ENCODE measurements at places on chromosomes 5 and 9. TPM values are rescaled to one million over a fixed set of nuclear protein-coding genes. Genes with fewer than 3 reads are reported as not detected.

- DNase-seq: no peak
Observed at GRCh38 chr5:132677191-132677590, 3.4 kb downstream of the IL4 start.

GRCh38 chr9:129284607-129285291 is 106.7 kb upstream of the IER5L start:
- no peak for DNase-seq

- DNase-seq: no peak
Observed at GRCh38 chr5:17619354-17619753, 9.2 kb downstream of the TAF11L12 start.

DNA sequence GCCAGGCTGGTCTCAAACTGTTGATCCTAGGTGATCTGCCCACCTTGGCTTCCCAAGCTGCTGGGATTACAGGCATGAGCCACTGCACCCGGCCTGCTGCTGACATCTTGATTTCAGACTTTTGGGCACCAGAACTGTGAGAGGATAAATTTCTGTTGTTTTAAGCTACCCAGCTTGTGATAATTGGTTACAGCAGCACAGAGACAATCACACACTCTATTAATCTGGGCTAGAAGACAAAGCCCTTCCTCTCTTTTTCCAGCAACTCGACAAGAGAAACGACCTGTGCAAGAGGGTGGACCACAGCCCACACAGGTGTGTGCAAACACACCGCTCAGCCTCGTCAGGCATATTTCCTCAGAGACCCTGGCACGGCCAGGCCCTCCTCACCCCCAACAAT is 4.5 kb downstream of the ANKRD55 start:
- no peak for DNase-seq

DNA sequence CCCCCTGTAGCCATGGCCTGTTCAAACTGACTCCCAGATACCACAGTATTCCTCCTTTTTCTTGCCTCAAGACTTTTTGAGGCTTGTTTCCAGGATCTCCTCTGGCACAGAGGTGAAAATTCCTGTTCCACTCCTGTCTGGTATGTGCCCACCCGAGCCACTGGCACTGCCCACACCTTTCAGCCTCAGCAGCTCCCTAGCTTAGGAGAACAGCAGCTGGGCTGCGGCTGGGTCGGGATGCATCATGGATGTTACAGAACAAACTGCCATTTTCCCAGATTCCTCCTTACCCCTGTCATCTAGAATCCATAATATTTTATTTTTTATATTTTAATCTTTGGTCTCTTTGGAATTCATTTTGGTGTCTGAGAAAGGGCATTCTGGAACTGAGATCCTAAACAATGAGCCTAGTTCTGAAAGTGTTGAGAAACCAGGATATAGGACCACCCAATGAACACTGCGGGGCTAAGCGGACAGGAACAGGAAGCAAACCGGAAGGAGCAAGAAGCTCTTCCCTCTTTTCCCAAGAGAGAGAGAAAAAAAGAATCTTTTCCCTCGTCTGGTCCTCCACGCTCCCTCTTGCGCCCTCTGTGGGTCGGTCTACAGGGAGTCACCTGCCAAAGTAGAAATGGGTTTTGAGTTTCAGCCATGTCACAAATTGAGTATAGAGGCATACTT is 12.5 kb downstream of the OR2S2 start:
- DNase-seq: peak; percentile 55

DNA sequence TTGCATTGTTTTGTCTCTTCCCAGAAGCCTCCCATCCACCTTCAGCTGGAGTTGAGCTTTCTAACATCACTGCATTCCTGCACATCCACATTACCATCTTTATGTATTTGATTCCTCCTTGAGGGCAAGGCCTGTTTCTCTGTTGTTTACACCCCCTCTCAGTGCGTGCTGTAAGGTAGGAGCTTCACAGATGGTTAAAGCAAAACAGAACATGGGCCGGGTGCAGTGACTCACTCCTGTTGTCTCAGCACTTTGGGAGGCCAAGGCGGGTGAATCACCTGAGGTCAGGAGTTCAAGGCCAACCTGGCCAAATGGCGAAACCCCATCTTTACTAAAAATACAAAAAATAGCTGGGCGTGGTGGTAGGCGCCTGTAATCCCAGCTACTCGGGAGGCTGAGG is 110.9 kb downstream of the KCNIP1 start:
- no peak for DNase-seq

DNA sequence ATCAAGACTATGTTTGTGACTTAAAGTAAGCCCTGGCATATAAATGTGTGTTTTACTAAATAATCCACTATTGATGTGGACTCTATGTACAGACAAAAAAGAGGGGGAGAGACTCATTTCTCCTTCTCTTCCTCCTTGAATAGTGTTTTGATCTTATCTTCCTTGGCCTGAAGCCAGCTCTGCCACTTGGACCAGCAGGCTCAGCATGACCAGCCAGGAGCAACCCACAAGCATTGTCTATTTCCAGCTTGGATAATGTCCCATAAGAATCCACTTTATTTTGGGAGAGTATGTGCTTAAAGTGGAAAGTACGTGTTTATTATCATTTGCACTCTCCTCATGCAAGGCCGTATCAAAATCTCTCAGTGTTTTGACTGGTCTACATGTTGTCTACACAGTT is 23.8 kb upstream of the SLC46A2 start:
- no peak for DNase-seq

DNA sequence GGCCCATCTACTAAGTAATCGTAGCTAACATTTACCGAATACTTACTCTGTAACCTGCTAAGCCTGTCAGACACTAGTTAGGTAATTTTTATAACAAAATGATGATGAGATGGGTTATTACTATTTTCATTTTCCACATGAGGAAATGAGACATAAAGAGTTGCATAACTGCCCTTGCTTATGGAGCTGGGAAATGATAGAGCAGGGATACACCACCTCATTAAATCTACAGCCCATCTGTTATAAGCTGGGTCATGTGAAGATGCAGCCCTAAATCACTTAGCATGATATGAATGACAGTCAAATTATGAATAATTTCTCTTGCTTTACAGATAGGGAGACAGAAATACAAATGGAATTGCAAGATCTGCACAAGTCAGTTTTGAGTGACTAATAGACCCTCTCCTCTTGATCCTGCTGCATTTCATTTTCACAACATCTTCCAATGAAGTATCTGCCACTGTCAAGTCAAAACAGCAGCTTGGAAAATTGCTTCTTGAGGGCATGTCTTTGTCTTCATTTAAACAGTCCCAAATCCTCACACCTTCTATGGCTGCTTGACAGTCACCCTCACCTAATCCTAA is 364.7 kb downstream of the PRELID2 start:
- no peak for DNase-seq

GRCh38 chr5:75862872-75863271 is 145.6 kb upstream of the POC5 start:
- DNase-seq: no peak

DNA sequence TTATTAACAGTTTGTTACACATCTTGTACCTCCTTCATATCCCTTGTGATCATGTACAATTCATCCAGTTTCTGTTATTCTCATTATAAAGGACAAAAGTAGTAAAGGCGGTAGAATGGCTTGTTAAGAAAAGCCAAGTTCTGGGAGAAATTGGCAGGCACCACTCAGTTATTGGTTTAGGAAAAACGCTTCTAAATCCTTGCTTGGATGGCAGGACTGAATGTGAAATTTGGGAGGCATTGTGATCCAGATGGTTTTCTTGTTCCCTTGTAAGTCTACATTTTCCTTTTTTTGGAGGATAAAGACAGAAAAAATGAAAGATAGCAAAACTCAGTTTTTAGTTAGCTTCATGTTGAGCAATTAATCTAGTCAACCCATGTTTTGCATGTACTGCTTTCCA is 130.2 kb downstream of the MAT2B start:
- no peak for DNase-seq

DNA sequence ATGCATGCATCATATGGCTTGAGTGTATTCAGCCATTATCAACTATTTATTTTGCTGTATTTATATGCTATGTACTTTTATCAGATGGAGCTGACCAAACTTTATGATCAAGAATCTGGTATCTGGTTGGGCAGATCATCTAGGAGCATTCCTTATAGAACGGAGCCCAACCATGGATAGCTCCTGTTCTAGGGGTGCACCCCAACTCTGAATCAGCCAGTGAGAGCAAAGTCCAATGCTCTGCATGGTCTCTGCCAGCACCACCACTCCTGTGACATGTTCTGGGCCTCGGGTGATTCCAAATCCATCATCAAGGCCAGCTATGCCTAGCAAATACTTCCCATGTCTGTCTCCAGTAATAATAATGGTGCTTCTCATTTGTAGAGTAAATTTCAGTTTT is 517.5 kb downstream of the AGTPBP1 start:
- DNase-seq: no peak

- DNase-seq: no peak
Observed at GRCh38 chr5:7010591-7010990, 297.4 kb downstream of the TENT4A start.

DNA sequence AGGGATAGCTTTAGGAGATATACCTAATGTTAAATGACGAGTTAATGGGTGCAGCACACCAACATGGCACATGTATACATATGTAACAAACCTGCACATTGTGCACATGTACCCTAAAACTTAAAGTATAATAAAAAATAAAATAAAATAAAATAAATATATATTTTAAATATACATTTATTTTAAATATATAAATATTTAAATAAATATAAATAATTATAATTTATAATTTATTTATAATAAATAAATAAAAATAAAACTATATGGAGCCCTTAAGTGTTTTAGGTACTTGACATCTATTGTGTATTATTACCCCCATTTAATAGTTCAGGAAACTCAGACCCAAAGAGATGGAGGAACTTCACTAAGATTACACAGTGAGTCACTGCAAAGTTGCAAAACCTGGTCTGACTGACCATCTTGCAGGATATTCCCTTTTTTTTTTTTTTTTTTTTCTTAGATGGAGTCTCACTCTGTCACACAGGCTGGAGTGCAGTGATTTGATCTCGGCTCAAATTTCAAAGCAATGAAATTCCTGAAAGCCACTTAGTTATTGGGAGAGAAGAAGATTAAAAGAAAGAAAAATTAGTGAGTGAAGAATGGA is 5.8 kb upstream of the C5orf52 start:
- no peak for DNase-seq

- DNase-seq: no peak
Observed at GRCh38 chr5:171315925-171316257, 6.8 kb downstream of the TLX3 start.

Gene NUTM2F
- polyA plus RNA-seq: not detected

Gene PCA3
- 0.19 TPM for polyA plus RNA-seq

Gene BARHL1
- not detected for polyA plus RNA-seq

Gene GPX8
- 93.8 TPM for polyA plus RNA-seq

Gene CD72
- polyA plus RNA-seq: 3.3 TPM

Gene ISOC1
- polyA plus RNA-seq: 40.5 TPM

Gene MRPL50
- 26.2 TPM for polyA plus RNA-seq
